Calu3 (cell line): ENCODE measurements at places on chromosomes 1 and 21.

- DNase-seq, result peak; percentile 19
Measured at GRCh38 chr1:189616893-189617292, 860.8 kb downstream of the BRINP3 start.

- no peak for DNase-seq
Measured at GRCh38 chr1:163758977-163759670, 437.4 kb downstream of the NUF2 start.

GRCh38 chr1:13970631-13971247 lies 270.8 kb downstream of the PRDM2 start:
- no peak for DNase-seq

DNA sequence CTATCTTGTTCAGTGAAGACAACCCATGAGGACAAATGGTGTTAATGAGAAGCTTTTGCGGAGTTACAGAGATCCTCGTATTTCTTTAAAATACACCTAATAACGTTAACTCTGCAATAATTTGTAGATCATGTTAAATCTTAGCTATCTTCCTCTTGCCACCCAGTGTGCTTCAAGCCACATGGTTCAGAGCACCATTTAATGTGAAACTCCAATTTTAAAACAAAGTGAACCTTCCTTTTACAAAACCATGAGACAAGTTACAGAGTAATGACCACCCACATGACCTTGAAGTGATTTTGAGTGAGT lies 1.7 kb upstream of the KCNE2 start:
- no peak for DNase-seq

- DNase-seq, result no peak
Measured at GRCh38 chr1:224626042-224626441, 9.9 kb downstream of the CNIH3 start.

DNA sequence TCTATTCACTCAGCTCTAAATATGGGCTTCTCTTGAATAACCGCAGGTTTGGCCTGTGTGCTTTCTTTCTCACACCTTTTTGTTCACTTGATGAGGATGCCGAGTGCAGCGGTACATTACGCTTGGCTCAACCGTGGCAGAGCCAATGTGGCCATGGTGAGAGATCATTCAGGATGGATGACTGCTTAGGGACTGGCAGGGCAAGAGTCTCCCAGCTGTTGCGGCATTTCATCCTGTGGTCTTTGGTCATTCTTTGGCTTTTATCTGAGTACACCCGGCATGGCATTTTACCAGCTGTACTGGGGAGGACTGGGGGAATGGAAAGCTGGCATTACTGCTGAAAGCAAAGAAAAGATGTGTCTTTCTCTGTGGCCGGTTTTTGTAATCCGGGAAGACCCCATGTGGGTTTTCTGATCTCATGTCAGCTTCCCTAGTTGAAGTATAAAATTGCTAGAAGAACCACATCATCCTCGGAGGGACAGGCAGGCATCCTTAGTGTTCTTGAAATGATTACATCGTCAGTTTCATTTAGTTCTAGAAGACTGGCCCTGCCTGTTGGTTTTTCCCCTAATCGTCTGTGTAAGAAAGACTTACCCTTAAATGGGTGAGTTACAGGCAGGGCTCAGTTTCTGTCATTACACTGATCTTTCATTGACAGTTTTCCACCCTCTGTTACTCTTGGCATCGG lies 15.1 kb downstream of the PCP4 start:
- no peak for DNase-seq

DNA sequence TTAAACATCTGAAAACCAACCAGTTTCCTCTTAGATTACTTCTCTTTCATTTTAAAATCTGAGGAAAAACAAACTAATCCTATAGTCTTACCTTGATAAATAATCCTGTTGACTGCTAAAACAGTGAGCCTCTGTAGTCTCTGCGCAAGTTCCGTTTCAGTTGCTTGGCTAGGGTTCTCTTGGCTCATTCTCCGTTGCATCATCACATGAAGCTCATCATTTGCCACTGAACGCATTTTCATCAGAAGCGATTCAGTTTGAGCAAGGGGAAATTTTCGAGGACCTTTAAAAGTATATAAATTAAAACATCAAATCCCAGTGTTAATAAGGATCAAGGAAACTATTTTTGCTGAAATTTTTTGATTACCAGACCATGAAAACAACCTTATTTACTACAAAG lies 96.7 kb upstream of the GNG4 start:
- DNase-seq, result no peak

- DNase-seq, result no peak
Measured at GRCh38 chr1:208213786-208214185, 30.4 kb downstream of the PLXNA2 start.

GRCh38 chr1:37795340-37796125 lies 1.9 kb downstream of the MANEAL start:
- peak; percentile 60 for DNase-seq

DNA sequence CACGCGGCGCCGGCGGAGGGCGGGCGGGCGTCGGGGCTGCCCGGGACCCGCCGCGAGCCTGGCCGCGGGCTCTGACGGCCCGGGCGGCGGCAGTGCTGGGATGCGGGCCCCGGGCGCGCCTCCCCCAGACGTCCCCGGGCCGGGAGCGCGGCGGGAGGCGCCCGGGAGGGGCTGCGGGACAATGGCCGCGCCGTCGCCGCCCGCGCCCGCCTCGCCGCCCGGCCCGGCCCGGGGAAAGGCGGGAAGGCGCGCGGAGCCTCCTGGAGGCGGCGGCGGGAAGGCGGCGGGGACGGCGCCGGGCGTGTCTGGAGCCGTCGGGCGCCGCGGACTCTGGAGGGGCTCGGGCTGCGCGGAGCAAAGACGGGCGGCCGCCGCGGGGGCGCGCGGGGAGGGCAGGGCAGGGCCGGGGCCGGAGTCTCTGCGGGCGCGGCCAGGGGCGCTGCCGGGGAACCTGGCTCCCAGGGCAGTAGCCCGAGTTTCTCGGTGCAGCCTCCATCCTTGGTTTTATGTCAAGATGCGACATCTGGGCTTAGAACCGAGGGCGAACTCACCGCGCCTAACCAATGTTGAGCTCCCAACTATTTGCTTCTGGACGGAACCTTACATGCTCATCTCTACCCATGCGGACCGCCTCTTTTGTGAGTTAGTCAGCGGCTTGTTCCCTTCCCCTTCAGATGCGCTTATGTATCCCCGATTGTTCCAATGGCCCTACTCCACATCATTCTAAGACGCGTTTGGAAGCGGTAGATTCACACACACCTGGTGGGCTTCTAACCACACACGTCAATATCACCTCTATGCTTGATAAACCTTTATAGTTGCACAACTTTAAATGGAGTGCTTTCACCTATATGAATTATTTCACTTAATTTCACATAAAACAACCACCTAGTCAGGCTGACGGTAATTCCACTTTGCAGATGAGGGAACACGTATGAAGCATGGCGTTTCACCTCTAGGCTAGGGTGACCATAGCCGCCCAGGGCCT lies 651 bp downstream of the ZBTB8A start:
- DNase-seq, result peak; percentile 58

GRCh38 chr1:165449131-165449530 lies 4.2 kb upstream of the RXRG start:
- DNase-seq, result no peak

GRCh38 chr1:98963064-98963758 lies 41.5 kb downstream of the PLPPR5 start:
- no peak for DNase-seq

- peak; percentile 71 for DNase-seq
Measured at GRCh38 chr1:63322114-63322943, at the start of gene FOXD3. FOXD3 (plus strand) TSS chr1:63322567; CDS start chr1:63323059, 492 bp downstream.

DNA sequence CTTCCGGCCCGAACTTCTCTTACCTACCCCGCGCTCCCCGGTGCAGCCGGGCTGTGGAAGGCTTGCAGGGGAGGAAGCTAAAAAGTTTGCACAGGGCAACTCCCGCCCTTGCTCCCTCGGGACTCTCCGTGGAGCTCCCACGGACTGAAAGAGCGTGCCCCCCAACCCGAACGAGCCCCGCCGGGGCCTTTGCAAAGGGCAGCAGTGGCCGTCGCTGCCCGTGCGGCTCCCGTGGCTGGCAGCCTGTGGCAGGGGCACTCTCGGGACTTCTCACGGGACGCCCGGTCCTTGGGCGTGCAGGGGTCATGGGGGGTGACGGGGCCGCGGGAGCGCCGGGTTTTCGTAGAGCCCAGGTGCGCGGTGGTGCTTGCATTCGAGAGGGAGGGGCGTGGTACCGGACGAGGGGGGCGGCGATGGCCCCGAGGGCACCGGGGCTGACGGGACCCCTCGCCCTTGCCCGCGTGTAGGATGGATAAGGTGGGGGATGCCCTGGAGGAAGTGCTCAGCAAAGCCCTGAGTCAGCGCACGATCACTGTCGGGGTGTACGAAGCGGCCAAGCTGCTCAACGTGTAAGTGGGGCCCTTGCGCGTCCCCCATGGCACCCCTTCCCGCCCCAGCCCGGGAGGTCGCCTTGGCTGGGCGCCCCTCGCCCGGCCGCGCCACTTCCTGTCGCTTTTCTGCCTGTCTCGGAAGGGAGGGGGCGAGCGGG lies 711 bp downstream of the GADD45A start:
- peak; percentile 59 for DNase-seq

DNA sequence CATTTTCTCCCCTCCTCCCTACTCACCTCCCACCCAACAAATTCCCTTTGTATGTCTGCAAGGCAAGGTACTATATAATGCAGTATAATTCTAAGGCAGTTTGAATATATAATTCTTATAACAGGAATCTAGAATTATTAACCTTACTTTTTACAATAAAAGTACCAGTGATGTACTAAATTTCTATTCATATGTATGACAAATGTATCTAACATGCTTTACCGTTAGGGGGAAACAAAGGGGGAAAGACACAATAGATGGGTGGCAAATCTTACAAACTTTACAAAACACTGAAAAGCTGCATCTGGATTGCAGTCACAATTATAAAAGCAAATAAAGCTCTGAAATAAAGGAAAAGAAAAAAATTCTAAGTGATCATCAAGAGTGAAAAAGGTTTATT lies 2.3 kb downstream of the PIK3R3 start:
- no peak for DNase-seq

DNA sequence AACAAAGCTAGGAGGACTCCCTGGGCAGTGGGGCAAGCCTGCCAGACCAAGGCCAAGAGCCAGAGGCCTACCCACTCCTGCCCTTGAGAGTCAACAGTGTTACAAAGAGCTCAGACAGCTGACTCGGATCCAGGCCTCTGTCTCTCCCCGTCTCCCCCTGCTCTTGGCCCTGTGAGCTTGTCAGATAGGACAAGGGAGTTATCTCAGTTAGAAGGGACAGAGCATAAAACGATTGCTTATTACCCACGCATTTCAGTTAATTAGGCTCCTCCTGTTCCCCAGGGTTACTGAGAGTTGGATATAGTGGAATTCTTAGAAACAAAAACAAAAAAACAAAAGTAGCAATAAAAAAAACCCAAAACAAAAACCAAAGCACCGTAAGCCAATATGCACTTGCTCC lies 1.3 kb downstream of the SLC41A1 start:
- no peak for DNase-seq

- no peak for DNase-seq
Measured at GRCh38 chr1:75727571-75727970, 3.1 kb downstream of the ACADM start.

DNA sequence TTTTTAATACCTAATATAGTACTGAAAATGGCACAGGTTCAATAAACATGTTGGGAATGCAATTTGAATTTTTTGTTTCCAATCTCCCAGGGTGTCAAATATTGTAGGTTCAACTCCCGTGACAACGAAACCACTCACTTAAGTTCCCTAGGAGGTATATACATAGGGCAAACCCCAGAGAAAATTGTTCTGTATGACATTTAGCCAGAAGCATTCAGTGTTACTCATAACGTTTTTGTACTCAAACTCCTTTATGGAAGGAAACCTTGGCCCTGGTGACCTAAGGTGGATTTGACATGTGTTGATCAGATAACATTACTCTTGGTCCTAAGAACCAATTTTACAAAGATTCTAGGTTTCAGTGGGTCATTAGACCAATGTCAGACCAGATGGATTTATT lies 110.6 kb downstream of the USP25 start:
- no peak for DNase-seq

- DNase-seq, result no peak
Measured at GRCh38 chr21:45286671-45287437, 841 bp downstream of the POFUT2 start.

DNA sequence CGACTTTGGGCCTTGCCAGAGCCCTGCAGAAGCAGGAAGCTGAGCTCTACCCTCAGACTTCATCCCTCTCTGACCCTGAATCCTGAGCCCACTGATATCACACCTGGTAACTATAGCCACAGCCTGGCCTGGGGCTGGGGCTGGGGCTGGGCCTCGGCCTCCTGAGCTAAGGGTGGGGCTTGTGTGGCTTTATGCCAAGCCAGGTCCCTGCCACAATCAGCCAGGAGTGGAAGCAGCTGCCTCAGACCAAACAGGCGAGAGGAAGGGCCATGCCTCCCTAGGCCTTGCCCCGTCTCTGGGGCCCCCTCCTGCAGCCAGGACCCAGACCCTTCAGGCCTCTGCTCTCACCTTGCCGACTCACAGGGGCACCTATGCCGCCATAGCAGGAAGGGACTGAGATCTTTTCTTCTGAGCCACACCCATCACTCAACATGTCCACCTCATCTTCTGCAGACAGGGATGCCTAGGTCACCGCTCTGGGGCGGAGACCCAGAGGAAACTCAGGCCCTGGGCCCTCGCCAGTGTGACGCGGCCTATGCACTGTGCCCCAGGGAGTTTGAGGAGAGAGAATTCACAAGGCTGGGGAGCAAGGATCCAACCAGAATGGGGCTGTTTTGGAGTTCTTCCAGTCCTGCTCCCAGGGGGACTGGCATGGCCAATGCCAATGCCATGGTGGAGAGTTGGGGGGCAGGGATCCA lies 5.7 kb downstream of the UBXN11 start:
- no peak for DNase-seq

DNA sequence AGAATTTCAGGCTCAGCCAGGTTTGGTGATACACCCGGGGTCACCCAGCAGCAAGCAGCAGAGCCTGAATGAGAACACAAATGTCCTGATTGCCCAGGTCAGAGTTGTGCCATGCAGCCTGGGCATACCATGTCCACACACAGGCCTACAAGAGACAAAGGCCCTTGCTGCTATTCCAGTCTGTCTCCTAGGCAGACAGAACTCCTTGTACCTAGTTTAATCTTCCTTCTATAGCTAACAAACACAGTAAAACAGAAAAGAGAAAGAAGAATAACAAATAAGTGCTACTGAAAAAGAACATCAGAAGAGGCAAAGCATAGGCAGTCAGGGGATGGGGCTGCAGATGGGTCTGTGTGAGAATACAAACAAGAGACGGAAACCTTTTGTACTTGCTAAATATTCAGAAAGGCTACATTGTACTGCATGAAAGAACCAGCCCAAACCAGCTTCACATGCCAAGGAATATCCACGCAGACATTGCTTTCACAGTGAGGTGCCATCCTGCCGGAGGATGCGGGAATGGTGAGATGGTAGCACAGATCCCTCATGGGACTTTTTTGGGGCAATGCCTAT lies 401.7 kb downstream of the OMA1 start:
- DNase-seq, result no peak

- peak; percentile 50 for DNase-seq
Measured at GRCh38 chr21:45981151-45982091, at the start of gene COL6A1. COL6A1 (plus strand) TSS chr21:45981770; CDS start chr21:45981851, 81 bp downstream.
